ENCODE measurements at places on chromosomes 4 and X.

- DNase-seq = no peak
These were observed 50.9 kb upstream of the CPLX1 start for GRCh38 chr4:876780-877179.

DNA sequence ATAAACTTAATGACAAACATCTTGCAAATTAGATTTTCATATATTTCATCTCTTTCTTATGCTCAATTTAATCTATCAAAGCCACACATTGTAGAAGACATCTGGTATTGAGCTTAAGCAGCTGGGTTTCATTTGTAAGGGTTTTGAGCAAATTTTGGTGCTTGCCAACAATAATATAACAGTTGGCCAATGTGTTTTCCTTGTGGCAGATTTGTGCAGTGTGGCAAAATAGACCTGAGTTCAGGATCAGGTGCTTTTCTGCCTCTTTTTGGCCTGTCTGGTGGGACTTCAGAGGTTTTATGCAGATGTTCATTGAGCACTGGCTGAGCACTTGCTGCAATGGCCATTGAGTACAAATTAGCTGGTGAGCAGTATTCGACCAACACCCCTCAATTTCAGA is 301.9 kb downstream of the BMPR1B start:
- DNase-seq = no peak

- no peak for DNase-seq
These were observed 8.4 kb upstream of the C4orf54 start for GRCh38 chr4:99665983-99666382.

- no peak for DNase-seq
These were observed 129.1 kb upstream of the LDB2 start for GRCh38 chr4:17027495-17027894.

- DNase-seq = no peak
These were observed 52.7 kb downstream of the TMEM164 start for GRCh38 chrX:110055616-110056015.

DNA sequence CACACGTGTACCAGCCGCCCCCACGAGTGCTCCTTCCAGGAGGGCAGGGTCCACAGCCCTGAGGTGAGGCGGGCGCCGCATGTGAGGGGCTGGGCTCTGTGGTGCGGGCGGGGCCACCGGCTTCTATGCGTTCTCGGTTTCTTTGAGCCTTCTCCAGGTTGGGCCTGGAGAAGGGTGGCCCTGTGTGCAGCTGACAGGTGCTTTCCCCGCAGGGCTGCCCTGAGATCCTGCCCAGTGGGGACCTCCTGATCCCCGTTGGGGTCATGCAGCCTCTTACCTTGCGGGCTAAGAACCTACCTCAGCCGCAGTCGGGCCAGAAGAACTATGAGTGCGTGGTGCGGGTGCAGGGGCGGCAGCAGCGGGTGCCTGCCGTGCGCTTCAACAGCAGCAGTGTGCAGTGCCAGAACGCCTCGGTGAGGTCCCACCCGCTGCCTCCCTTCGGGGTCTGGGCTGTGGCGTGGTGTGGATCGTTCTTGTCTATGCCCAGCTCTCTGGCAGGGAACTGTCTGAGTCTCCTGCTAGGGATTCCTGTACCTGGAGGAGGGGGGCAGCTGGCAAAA is 6.8 kb downstream of the PLXNA3 start:
- no peak for DNase-seq

- DNase-seq = no peak
These were observed 246.7 kb downstream of the PALLD start for GRCh38 chr4:168743601-168744000.

DNA sequence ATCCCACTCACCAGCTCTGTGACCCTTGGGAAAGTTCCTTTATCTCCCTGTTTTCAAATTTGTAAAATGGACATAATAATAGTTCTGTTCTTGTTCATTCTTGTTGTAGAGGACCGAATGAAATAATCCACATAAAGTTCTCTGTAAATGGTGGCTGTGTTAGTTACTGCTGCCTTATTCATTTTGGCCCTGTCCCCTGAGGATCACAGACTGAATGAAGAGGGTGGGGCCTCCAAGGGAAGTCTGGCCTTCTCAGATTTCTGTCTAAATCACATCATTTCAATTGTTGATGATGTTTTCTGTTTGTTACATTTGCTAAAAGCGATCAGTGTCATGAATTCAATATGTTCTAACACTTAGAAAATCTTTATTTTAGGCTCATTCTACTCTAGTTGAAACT is 117.9 kb downstream of the PPEF1 start:
- no peak for DNase-seq

DNA sequence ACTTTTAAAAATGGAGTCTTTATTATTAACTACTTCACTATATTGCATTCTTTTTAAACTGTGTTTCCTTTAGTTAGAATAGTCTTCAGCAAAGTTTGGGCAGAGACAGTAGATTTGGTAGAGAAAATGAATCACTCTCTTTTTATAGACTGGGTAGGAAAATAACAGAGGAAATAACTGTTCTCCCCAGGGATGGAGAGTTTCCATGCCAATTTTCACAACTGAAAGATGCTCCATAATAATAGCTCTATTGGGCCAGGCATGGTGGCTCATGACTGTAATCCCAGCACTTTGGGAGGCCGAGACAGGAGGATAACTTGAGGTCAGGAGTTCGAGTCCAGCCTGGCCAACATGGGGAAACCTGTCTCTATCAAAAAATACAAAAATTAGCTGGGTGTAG is 13.1 kb downstream of the HSD17B13 start:
- no peak for DNase-seq

- no peak for DNase-seq
These were observed 4.4 kb upstream of the ABLIM2 start for GRCh38 chr4:8163026-8163425.

- no peak for DNase-seq
These were observed 1233.4 kb upstream of the ADGRL3 start for GRCh38 chr4:59966758-59967157.

GRCh38 chr4:145438298-145438697 is 43.4 kb upstream of the SMAD1 start:
- DNase-seq = no peak

GRCh38 chr4:1720163-1720983 is 750 bp downstream of the TMEM129 start:
- DNase-seq = no peak

DNA sequence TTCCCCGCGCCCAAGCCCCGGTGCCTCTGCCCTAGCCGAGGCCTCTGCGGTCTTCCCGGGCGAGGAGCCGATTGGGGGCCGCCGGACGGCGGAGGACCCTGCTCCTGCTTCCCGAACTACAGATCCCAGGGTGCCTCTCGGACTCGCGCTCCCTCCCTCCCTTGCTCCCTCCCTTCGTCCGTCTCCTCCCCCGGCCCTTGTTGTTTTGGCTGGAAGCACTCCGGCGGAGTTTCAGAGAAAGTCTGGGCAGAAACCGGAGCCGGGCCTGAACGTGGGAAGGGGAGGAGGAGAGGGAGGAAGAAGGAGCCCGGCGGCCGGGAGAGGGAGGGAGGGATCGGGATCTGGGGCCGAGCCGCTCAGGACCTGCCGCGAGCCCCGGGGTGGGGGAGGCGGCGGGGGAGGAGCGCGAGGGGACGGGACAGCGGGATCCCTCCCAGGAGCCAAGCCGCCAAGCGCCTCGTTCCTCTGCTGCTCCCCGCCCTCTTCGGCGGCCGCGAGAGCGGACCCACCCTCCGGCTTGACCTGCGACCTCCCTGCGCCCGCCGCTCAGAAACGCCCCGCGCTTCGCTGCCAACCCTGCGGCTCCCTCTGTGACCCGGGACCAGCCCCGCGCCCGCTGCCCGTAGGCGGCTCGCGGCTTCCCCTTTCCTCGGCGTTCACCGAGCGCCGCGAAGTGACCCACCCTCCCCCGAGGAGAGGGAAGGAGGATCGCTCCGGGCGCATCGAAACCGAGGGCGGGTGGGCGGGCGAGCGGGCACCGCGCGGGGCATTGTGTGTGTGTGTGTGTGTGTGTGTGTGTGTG is 496 bp upstream of the GAB1 start:
- no peak for DNase-seq

DNA sequence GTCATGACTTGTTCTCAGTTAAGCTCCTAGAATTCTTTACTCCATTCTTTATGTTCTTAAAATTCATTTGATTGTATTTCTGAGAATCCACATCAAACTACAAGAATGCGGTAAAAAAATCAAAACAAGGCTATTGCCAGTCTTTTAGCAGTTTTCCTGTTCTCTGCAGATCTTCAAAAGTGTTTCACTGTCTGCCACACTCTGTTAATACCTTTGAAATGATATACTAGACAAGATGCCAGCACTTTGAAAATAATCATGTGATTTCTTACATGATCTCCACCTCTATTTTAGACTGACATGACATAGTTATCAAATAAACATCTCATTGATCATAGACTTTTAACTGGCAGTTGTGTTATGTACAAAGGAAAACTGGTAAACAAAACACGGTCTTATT is 30.1 kb upstream of the GPRIN3 start:
- no peak for DNase-seq

DNA sequence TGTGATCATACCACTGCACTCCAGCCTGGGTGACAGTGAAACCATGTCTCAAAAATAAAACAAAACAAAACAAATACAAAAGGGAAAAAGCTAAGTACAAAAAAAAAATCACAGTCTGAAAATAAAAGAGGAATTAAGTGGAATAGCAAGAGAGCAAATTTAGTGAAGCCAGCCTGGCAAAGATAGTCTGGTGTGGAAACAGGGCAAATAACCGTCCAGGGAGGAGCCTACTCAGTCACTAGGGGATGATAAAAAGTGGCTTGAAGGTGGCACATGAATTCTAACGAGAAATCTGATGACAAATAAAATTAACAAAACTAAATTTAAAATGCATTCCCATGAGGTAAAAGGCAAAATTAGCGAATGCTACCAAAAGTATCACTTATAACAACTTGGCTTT is 8.2 kb downstream of the PDGFC start:
- no peak for DNase-seq

GRCh38 chr4:69858690-69859089 is 1.3 kb downstream of the SULT1E1 start:
- peak; percentile 5 for DNase-seq

DNA sequence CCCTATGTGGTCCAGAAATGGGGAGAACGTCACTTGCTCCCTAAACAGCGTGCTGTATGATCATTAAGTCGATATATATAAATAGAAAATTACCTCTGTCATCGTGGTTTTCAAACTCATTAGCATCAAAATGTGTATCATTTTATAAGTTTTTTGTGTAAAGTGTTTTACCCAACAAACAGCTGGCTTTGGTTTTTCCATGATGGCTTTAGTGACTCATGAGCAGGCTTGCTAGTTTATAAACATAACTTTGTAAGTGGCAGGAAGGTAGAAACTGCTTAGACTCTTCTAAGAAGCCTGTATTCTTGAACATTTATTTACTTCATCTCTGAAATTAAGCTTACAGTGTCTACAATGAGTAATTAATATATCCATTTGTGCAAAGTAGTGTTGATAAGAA is 108.4 kb upstream of the DIPK2B start:
- DNase-seq = no peak

DNA sequence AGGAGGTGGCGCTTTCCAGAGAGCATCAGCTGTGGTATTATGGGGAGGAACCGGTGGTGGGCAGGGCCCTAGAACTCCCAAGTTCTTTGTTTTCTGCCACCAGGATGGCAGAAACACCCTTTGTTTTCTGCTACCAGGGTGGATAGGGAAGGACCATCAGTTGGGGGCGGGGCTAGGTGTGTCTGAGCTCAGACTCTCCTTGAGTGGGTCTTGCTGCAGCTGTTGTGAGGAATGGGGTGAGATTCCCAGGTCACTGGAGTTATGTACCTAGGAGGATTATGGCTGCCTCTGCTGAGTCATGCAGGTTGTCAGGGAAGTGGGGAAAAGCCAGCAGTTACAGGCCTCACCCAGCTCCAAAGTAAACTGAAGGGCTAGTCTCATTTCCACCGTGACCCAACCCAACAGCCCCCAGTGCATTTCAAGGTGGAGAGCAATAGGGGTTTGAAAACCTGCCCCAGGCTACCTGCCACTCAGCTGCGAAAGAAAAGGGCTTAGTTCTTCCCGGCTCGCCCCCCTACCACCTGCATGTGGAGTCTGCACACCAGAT is 167.8 kb upstream of the FAM241A start:
- no peak for DNase-seq

- no peak for DNase-seq
These were observed 17.0 kb upstream of the AP1AR start for GRCh38 chr4:112214390-112215264.

GRCh38 chrX:123219916-123220315 is 35.8 kb downstream of the GRIA3 start:
- DNase-seq = no peak

DNA sequence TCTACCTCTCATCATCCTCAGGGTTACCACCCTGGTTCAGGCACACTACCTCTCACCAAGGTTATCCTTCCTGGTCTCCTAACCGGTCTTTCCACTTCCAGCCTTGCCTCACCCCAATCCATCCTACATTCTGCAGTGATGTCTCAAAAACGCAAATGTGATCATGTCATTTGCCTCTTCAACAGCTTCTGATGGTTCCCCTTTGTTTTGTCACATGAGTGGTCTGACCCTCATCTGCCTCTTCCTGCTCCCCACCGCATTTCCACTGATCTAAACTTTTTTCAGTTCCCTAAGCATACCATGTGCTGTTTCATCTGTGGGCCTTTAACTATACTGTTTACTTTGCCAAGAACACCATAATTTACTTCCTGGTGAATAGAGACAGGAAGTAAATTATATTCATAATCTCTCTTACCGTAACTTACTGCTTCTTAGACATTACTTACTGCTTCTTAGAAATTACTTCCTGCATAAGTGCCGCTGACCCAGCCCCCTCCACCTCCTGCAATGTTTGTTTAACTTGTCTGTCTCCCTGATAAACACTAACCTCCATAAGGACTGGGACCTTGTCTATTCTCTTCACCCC is 27.1 kb upstream of the NSUN7 start:
- DNase-seq = no peak

GRCh38 chr4:161517941-161518340 is 645.9 kb downstream of the FSTL5 start:
- no peak for DNase-seq

DNA sequence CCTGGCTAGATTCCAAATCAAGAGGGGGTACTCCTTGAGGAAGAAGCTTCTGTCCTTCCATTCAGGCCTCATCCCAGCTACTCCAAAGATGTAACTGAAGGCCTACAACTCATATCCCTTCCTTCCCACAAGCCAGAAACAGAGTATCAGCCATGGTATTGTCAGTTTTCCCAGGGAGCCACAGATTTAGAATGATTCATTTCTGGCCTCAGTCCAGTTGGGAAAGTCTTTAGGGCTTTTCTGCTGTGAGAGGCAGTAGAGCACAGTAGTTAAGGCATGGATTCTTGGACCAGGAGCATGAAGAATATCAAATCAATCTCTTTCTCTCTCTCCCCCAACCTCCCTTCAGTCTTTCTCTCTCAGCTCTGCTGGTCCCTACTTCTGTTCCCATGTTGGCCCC is 505.0 kb downstream of the BCOR start:
- no peak for DNase-seq

DNA sequence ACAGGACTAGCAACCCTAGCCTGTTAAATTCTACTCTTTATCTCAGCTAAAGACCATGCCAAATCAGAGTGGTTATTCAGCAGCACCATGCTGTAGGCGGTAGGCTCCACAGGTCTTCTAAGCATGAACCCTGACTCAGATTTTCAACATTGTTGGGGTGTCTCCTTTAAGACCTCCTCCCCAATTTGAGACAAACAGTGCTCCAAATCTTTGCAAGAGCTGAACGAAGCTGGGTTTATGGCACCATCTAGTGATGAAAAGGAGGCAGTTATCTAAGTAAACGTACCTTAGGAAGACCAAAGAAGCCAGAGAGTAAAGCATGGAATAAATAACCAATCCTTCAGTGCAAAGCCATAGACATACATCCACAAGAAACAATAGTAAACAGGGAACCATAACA is 334.5 kb upstream of the SLC7A11 start:
- no peak for DNase-seq

GRCh38 chr4:99817309-99817890 is 773 bp downstream of the DAPP1 start:
- DNase-seq = no peak
